ENCODE measurements at places on chromosomes 12 and 14. TPM values are rescaled to one million over a fixed set of nuclear protein-coding genes. Genes with fewer than 3 reads are reported as not detected.

DNA sequence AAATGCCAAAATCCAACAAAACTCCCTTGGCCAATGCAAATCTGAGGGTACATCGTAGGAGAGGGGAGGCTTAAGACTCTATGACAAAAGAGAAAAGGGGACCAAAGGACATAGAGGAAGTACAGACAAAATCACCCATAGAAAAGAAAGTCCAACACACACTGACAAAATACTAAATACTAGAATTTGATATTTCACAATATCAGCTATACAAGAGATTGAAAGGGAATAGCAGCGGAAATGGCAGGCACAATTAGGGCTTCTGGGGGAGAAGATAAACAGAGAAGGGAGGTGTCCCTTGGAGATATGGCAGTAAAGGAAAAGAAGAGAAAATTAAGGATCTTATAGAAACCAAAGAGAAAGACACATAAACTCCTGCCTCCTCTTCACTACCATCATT, 29.0 kb downstream of the ATP2B1 start:
- no peak for DNase-seq
- H3K27me3 ChIP-seq = no peaks in the 10 kb centered on the region
- no peaks in the 10 kb centered on the region for H3K4me1 ChIP-seq
- no peak overlapping the region for H3K4me3 ChIP-seq
- H3K27ac ChIP-seq = no peak overlapping the region

DNA sequence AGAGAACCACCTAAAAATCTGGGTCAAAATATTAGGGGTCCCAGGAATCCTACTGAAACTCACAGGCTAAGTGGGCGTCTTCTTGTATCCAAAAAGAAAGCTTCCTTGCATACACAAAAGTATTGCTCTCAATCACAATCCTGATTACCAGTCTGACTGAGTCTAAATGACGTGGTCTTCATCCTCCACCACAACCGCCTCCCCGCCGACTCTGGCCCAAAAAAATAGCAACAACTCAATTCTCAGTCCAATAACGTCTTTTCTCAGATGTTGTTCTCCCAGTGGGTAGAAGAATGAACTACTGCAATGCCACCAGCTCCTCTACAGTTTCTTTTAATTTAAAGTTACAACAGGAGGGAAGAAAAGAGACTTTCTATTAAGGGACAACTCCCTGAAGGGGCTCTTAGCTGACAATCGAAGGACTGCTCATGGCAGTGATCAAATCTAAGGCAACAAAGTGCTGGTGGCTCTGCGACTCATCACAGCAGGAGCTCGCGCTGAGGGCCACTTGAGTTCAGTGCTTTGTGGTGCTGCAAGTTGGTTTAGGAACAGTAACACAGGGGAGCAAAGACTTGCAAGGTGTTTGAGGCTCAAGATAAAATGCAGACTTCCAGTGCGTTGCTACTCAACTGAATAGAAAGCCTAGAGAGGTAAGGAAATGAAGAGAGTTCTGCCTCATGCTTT, 394.1 kb downstream of the BCAT1 start:
- no peak overlapping the region for H3K27ac ChIP-seq
- no peak overlapping the region for H3K4me3 ChIP-seq
- no peaks in the 10 kb centered on the region for H3K4me1 ChIP-seq
- no peaks in the 10 kb centered on the region for H3K36me3 ChIP-seq
- DNase-seq = no peak

DNA sequence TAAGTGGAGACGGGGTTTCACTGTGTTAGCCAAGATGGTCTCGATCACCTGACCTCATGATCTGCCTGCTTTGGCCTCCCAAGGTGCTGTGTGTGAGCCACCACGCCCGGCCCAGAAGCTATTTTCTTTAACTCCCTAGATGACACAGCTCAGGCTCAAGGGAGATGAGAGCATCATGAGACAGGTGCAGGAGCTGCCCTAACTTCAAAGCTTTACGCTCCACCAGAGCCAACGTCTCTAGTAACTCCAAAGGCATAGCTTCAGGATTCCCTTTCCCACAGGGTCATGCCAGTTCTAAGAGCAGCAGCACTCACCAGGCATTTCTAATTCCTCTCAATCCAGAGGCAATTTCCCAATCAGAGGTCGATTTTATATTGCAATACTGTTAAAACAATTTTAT, 21.0 kb downstream of the NDUFA12 start:
- H3K4me3 ChIP-seq = no peak overlapping the region
- H3K27ac ChIP-seq = no peak overlapping the region
- H3K4me1 ChIP-seq = no peaks in the 10 kb centered on the region
- no peaks in the 10 kb centered on the region for H3K27me3 ChIP-seq

DNA sequence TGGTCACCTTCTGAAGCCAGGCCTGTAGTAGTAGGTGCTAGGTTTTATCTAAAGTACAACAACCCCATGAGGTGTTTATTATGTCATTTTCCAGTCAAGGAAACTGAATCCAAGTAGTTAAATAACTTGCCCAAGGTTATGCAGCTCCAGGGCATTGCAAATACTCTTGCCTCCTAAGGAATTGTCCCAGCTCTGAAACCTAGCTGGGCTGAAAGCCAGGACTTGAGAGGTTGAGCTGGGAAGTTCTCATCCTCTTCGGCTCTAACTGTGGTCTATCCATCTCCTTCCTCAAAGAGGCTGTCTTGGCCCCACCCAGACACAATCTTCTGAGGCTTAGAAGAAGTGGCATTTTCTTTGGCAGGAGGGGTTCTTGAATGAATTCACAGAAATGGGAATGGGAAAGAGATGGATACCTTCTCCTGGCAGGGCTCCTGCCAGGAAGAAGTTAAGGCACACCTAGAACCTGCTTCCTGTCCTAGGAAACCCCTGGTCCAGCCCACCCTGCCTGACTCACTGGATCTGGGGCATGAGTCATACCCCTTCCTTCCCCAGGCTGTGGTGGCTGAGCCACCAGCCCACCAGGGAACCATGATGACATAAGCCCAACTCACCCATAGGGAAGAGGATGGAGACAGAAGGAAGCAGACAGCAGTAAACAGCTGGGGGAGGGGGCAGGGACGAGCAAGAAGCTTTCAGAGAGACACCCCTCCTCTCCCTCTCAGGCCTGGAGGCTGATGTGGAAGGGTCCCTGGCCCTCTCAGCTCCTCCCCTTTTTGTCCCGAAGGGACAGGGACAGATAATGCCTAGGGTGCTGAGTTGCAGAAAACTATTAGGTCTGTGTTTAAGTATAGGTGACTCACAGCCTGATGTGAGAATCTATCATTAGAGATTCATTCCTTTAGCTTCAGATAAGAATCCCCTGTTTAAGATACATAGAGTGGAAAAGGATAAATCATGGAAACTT, 2.1 kb upstream of the PLEK2 start:
- H3K4me3 ChIP-seq = no peak overlapping the region
- no peak overlapping the region for H3K27ac ChIP-seq
- H3K36me3 ChIP-seq = no peaks in the 10 kb centered on the region
- peaks cover 7% of the 10 kb centered on the region for H3K27me3 ChIP-seq

The CEBPE gene
- 0.32 TPM for total RNA-seq
